Right ventricle myocardium inferior (tissue), 1 donor: ENCODE measurements at places on chromosomes 13 and 19. TPM values are rescaled to one million over a fixed set of nuclear protein-coding genes. Genes with fewer than 3 reads are reported as not detected.
A peak's percentile ranks its signal among the peaks of the same experiment; 100 is the strongest.

DNA sequence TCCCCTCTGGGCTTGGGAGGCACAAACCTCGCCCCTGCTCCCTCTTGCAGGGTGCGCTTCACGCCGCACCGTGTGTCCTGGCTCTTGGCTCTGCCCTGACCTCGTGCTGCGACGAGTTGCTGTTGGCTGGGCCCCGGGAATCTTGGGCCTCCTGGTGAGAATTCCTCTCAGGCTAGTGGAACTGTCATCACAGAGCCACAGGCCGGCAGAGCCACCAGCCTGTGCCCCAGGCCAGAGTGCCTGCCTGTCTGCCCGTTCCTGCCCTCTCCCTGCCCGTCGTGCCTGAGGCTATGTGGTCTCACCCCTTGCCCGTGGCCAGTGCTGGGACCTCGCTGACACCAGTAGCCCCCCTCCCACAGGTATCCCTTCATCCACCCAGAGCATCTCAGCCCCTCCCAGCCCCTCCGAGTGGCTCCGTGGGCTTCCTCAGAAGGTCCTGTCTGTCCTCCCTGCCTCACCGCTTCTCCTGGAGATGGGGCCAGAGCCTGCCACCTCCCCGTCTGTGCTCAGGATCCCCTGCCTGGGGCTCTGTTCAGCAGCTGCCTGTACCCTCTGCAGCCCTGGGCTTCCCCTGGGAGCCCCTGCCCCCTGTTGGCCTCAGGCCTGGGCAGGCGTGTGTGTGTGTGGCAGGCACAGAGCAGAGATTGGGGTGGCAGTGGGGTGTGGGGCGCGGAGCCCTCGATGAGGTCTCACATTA is 13.3 kb downstream of the NDUFB7 start:
- peak; percentile 73 for DNase-seq

DNA sequence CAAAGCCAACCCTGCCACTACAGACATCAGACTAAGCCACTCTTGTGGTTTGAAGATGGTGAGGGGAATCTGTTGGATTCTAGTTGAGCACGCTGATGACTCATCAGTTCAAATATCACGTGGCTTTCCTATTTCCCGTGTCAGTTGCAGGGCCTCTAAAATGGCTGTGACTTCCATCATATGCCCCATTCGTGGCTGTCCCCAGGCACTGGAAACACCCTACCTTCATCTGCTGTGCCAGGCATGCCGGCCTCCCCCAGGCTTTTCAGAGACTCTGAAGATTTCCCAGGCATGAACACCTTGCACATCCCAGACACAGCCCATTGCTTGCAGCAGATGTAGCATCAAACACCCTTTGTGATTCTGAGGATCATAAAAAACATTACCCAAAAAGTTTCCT is 659.9 kb downstream of the UQCRFS1 start:
- DNase-seq, result no peak

DNA sequence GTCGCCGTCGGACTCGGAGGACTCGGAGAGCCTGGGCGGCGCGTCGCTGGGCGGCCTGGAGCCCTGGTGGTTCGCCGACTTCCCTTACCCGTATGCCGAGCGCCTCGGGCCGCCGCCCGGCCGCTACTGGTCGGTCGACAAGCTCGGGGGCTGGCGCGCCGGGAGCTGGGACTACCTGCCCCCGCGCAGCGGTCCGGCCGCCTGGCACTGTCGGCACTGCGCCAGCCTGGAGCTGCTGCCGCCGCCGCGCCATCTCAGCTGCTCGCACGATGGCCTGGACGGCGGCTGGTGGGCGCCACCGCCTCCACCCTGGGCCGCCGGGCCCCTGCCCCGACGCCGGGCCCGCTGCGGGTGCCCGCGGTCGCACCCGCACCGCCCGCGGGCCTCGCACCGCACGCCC is 2.5 kb upstream of the GRWD1 start:
- DNase-seq, result no peak

DNA sequence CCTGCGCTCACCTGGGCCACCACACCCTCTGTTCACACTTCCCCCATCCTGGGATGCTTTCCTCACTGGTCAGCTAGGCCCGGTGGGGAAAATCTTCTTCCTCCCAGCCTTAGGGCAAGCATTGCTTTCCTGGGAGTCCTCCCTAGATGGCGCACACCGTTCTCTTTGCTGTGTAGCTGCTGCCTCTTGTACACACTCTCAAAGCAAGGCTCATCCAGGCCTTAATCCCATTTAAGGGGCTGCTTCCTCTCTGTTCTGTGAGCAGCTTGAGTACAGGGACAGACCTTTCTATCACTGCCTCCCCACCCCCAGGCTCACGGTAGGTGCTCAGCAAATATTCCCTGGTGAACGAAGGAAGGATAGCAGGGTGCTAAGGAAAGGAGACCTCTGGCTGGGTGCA is 11.1 kb downstream of the SLC7A10 start:
- DNase-seq, result no peak

GRCh38 chr19:45827459-45828093 is 12.5 kb upstream of the RSPH6A start:
- DNase-seq, result no peak

DNA sequence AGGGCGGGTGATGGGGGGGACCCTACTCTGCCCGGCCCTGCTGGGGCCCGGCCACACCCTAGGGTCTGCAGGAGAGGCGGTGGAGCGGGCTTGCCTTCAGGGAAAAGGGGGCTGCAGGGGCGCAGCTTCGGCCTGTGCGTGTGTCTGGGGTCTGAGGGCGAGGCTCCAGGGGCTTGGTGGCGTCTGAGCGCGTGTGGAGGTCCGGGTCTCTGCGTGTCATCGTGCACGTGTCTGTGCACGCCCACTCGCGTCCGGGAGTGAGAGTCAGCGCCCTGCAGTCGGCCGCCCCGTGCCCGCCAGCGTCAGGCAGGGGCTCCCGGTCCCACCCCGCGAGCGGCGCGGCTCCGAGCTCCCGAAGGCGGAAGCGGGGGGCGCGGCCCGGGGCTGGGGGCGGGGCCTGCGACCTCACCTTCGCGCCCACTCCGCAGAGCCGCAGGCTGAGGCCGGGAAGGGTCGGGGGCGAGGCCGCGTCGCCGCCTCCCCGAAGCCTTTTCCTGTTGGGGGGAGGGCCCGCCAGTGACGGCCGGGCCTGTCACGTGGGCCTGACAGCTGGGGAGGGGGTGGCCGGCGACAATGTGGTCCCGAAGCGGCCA is at the start of gene ARHGAP45:
Gene ARHGAP45 (plus strand): TSS at position 420 of the 593 bp plus-strand sequence. CDS start 239 bp downstream, outside the sequence.
- DNase-seq, result peak; percentile 67

GRCh38 chr19:8458380-8458779 is 13.6 kb downstream of the HNRNPM start:
- DNase-seq, result no peak

DNA sequence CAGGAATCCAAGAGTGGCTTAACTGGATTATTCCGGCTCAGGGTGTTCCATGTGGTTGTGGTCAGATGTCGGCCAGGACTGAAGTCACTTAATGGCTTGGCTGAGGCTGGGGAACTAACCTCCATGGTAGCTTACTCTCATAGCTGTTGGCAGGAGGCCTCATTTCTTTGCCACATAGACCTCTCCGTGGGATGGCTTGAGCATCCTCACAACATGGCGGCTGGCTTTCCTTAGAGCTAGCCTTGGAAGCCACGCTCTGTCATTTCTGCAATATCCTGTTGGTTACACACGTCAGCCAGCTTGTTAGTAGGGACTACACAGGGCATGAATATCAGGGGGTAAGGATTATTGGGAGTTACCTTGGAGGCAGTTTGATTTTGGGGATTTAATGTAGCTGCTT is 5.1 kb downstream of the CRX start:
- no peak for DNase-seq

- DNase-seq, result no peak
Observed at GRCh38 chr19:44806291-44806690, 2.6 kb upstream of the BCAM start.

- no peak for DNase-seq
Observed at GRCh38 chr13:112684071-112684845, 5.6 kb upstream of the ATP11A start.

Gene CD209
- 15.6 TPM for total RNA-seq

Gene P2RY11
- total RNA-seq, result 4.5 TPM

Gene IGLON5
- total RNA-seq, result not detected

Gene PTGIR
- total RNA-seq, result 3.8 TPM

Gene SOHLH2
- total RNA-seq, result not detected

Gene TUBA3C
- 0.16 TPM for total RNA-seq

Gene RASGRP4
- total RNA-seq, result 1.7 TPM

Gene CNMD
- not detected for total RNA-seq

Gene SCEL
- total RNA-seq, result not detected

Gene FAM83E
- not detected for total RNA-seq
